Activated naive CD8-positive, alpha-beta T cell treated with anti-CD3 and anti-CD28 coated beads, Interleukin-2, amount 50 U/mL, for 16 hours (primary cell): ENCODE measurements at places on chromosomes 16 and 17.

- no peak for DNase-seq
Observed at GRCh38 chr17:71327376-71328059, 793.3 kb upstream of the SOX9 start.

DNA sequence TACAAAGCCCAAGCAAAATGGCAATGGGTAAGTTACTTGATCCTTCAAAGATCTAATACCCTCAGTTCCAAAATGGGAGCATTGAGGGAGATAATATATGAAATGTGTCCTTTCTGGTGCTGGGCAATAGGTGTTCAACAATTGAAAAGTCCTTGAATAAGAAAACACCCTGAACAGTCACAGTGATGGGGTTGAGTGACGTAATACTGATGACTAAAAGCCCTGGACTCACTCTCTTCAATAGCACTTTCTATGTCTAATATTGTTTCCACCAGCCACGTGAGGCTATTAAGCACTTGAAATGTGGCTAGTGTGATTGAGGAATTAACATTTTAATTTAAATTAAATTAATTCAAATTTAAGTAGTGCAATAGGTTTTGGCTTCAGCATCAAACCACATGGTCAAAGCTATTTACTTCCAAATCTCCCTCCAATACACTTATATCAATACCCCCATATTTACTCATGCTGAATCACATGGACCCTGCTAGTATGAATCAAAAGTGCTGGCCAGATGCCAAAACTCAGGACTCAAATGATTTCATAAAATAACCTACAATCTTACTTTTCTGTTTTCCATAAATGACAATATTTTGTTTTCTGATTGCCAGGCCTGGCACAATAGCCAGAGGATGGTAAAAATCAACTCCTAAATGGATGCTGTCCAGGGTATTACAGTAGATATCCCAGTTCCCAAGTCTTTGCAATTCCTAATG is 516.2 kb downstream of the HAPSTR1 start:
- DNase-seq = no peak

- DNase-seq = no peak
Observed at GRCh38 chr17:34146440-34147043, 108.5 kb upstream of the CCL2 start.

DNA sequence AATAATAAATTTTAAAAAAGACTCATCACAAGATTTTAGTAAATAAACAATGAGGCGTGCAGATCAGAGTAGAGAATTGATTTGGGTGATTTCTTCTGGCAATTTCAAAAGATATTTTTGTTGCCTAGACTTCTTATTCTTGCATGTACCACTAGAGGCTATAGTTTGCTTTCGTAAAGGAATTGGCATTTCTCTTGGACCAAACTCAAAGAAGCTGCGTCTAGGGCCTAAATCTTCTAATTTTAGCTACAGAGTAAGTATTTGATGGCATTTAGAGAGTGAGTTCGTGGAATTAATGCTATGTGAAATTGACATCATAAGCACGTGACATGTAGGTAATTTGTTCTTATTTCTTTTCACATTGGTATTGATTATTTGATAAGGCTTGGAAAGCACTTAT is 24.4 kb upstream of the ABCC11 start:
- no peak for DNase-seq

DNA sequence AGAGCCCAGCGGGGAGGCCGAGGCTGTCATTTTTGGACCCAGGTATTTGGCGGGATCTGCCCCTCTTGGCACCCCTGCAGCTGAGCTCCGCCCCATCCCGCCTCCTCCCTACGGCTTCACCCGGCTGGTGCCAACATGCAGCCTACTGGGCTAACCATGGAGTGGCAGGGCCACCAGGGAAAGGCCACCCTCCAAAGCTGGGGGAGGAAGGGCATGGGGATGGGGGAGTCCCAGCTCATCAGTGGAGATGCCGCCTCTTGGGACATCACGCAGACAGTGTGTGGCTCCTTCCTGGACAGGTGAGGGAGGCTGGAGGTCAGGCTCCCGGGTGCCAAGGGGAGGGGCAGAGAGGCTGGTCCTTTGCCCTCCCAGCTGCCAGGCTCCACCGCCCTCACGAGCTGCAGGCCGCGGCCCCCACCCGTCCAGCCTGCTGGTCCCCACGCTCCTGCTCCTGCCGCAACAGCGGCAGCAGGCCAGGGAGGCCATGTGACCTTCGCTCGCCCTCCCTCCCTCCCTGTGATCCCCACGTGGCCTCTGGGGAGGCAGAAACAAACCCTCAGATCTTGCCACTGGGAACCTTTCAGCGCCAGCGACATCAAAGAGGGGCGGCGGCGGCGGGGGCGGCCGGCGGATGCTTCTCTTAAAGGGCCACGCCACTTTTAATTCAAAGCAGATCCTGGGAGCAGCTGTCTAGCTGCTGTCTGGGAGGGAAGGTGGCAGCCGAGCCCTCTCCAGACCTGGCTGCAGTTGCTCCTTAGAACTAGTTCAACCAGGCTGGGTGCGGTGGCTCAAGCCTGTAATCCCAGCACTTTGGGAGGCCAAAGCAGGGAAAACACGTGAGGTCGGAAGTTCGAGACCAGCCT is 6.8 kb upstream of the NOTUM start:
- peak; percentile 84 for DNase-seq

GRCh38 chr16:47037396-47037745 is 63.9 kb upstream of the DNAJA2 start:
- DNase-seq = no peak

DNA sequence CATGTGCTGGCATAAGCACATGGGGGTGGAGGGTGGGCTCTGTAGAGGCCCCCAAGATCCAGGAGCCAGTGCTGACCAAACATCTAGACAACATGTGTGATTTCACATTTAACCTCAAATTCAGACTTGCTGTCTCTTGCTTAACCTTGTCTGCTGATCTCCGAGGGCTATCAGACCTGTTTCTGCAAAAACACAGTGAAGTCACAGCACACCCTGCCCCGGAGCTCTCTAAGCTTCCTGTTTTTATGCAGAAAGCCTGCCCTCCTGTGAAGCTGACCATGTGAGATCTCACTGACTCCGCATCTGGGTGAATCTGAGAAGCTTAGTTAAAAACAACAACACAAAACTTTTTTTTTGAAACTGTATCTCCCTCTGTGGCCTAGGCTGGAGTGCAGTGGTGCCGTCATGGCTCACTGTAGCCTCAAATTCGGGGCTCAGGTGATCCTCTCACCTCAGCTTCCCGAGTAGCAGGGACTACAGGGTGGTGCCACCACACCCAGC is 6.6 kb upstream of the DPEP2 start:
- no peak for DNase-seq

DNA sequence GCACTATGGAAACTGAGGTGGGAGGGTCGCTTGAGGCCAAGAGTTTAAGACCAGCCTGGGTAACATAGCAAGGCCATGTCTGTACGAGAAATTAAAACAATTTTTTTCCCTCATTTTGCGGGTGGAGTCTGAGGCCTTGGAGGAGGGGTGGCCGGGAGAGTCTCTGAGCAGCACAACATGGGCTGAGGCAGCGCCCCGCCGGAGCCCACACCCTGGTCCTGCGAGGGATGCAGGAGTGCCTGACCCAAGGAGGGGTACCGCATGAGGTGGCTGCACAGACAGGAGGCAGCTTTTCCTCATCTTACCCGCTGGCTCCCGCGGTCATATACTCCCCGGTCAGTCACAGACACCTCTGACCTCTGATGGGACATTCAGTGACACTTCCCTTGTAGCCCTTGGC is 67.7 kb downstream of the MSI2 start:
- DNase-seq = no peak

DNA sequence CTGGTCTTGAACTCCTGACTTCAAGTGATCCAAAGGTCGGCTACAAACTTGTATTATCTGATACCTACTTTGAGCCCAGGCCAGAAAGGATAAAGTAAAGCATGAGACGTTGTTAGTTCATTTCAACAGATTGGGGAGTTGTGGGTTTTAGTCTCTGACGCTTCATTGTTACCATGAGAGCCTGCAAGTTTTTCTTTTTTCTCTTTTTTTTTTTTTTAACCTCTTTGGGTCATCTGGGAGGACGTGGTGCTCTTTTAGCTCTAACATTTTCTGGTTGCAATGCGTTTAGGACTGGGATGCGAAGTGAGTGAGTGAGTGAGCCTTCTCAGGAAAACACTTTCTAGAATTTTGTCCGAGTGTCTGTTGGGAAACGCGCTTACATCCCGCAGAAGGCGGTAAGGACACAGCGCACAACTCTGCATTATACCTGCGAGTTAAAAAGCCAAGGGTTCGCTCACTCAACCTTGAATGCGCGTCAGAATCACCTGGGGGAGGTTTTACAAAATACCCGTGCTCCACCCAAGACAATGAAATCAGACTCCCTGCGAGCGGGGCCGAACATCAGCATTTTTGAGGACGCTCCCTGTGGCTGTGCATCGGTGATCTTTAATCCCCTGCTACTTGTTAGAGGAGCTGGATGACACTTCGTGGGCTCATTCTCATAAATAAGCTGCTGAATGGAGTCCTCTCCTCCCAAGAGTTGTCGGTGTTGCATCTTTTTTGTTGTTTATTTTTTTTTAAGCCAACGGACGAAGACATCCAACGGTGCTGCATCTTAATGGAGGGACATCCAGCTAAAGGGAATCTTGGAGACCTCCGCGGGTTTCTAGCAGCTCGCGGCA is 629 bp upstream of the RNF135 start:
- no peak for DNase-seq

GRCh38 chr16:31456988-31457360 is 2.3 kb upstream of the ARMC5 start:
- DNase-seq = no peak

GRCh38 chr16:57306676-57307341 is 22.3 kb upstream of the PLLP start:
- DNase-seq = no peak

- DNase-seq = no peak
Observed at GRCh38 chr16:54237-54581, 581 bp downstream of the SNRNP25 start.

GRCh38 chr17:12729086-12729485 is 60.2 kb upstream of the ARHGAP44 start:
- no peak for DNase-seq

DNA sequence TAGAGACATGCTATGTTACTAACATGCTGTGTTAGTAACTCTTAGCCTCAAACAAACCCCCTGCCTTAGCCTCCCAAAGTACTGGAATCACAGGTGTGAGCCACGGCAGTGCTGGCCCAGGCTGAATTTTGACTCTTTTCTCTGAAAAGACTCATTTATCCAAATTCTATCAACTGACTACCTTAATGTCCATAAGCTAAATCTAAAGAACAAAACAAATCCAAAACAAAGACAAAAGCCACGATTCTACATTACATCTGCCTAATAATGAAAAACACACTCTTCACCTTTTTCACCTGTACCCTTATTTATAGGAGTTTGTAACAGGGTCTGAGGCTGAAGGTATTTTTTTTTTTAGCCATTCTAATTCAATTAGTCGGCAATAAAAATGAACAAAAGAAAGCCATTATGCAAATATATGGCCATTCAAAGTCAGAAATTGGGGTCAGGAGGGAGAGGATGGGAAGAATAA is 432.5 kb downstream of the RBFOX1 start:
- DNase-seq = no peak

DNA sequence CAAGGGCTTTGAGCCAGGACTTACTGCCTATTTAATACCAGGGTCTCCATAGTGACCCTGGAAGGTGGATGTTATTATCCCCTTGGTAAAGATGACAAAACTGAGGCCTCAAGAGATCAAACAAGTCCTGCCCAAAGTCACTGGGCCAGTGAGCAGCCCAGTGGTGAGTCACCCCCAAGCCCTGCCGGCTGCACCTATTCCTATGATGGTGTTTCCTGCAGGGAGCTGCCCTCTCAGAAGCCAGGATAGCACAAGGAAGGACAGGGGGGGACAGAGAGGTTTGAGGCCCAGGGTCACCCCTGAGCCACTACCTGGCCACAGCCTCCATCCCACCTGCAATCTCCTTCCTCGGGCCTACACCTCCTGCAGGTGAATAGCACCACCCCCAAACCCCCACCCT is 90.9 kb downstream of the SDK2 start:
- DNase-seq = no peak

- DNase-seq = peak; percentile 47
Observed at GRCh38 chr17:77475016-77475976, 334.5 kb downstream of the SEC14L1 start.

- no peak for DNase-seq
Observed at GRCh38 chr16:77206533-77206932, 7.3 kb downstream of the SYCE1L start.

DNA sequence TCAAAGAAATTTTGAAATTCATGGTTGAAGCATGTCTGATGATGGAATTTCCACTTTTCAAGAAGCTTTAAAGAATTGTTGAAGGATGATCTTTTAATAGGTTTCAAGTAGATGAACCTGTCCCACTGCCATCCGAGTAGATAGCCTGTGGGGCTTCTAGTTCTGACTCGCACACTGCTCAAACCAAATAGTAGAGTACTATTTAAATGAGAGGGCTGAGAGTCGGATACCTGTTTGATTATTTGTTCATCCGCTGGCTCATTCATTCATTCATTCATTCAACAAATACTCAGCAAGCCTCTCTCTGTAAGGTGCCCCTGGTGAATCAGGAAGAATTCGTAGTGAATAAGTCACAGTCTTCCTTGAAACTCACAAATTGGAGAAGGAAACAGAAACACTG is 108.2 kb upstream of the IRX5 start:
- no peak for DNase-seq

- DNase-seq = no peak
Observed at GRCh38 chr16:10033556-10033955, 148.7 kb downstream of the GRIN2A start.
